AG10803 (cell line): ENCODE measurements at places on chromosomes 12 and 14.

DNA sequence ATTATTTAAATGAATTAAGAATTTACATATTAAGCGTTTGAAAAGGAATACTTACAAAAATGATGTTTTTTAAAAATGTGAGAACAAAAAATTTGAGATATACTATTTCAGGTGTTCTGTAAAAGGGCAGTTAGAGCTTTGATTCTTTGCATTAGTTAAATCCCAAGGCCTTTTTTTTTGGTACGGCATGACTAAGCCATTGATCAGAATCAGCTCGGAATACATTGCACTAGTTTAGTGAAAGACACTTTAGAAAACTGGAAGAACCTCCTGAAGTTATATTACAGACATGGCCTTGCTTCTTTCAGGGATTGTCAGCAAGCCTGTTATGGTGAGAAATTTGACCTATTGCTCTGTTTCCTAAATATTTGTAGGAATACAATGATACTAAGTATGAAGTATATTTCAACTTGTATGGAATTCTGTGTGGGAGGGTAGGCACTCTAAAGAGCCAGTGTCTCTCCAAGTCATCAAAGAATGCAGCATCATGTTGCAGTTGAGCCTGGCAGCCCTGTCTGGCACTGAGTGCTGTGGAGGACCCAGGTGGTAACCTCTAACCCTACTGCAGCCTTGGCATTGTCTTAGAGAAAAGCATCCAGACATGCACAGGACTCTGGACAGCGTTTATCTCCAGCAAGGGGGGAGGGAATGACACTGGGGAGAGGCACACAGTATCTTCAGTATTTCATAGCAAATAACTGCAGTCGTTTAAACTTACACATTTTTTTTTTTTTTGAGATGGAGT, 1.5 kb downstream of the KLC1 start:
- DNase-seq: no peak

DNA sequence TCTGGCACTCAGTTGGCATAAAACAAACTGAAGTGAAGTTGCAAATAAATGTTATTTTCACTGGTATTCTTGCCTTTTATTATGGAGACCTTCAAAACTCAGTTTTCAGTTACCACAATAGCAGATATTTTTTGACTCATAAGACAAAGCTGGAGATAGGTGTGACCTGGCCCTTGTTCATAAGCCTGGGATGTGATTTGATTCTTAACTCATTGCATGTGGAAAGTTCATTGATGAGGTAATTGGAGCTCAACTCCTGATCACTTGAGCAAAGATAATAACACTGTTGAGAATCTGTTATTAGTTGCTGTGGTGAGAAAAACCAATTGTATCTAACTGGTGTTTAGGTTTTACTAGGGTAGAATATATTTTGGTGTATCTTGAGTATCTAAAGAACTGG, 105.1 kb downstream of the AEBP2 start:
- DNase-seq: no peak

GRCh38 chr14:81991998-81992397, 458.3 kb upstream of the SEL1L start:
- no peak for DNase-seq

GRCh38 chr14:50410921-50411320, 14.2 kb upstream of the CDKL1 start:
- peak; percentile 91 for DNase-seq

- DNase-seq: no peak
Measured at GRCh38 chr14:68894802-68895703, 84.0 kb downstream of the ACTN1 start.

- no peak for DNase-seq
Measured at GRCh38 chr14:31837031-31837430, 240.1 kb upstream of the ARHGAP5 start.

DNA sequence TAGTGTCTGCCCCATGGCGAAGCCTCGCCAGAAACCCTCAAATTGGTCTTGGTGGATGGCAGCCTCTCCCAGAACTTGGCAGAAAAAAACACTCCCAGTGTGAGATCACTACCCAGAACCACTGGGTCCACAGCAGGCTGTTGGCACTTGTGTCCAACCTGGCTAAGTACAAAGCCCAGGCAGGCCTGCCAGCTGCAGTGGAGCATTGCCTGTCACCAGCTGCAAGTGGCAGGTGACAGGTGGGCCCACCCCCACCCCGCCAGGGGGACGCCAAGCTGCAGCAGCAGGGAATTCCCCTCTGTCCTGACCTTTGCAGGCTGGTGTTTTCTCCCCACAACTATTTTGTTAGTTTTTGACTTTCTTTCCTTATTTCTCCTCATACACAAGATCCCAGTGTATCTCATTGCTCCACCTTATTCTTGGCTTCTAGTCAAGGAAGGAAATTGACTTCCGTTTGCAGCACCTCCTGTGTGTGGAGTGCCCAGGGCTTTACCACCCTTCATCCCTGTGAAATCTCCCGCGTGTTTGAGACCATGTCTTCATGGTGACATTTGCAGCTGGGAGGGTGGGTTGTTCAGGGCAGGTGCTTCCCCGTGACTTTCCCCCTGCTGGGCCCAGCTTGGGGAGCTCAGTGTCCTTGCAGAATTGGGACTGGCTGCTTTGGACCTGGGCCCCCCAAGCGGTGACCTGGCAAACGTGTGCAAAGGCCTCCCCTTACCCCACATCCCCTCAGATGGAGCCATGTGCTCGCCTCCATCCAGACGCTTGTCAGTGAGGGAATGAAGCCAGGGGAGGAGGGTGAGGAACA, 73.8 kb upstream of the RIN3 start:
- no peak for DNase-seq

DNA sequence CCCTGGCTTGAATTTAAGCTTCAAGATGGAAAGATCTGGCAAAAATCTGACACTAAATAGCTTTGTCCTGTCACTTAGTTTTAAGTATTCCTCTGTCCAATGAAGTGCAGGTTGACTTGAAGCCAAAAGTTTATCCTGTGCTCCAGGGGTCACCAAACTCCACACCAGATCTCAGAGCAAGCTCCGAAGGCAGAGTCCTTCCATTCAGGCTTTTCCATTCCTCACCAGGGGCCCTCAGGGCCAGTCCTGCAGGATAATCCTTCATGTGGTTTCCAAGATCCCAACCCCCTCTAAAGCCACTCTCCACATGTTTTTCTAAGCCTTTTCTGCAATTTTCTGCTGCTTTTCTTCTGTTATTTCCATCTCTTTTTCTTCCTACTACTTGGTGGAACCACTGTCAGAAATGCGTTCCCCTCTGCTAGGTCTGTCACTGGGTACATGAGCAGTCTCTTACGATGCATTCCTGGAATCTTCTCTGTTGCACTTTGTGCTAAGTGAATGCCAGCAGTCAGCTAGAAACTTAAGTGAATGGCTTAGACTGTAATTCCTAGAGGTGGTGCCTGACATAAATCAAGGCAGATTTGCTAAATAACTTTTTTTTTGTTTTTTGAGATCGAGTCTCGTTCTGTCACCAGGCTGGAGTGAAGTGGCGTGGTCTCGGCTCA, 251.4 kb downstream of the MSRB3 start:
- DNase-seq: no peak

DNA sequence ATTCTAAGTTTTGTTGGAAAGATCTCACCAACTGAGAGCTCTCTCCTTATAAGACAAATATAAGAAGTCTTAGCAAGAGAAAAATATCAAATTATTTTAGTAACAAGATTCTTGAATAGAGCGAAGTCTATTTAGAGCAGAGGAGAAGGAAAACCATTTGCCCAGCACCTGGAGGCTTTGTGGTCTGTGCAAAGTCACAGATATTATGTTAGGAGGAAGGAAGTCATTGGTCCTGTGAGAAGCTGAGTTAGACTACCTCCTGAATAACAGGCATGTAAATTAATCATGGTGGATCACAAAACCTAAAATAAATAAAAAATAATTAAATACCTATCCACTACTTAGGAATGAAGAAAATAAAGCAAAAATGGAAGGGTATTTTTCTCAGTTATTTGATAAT, 38.4 kb upstream of the ATXN7L3B start:
- DNase-seq: no peak

DNA sequence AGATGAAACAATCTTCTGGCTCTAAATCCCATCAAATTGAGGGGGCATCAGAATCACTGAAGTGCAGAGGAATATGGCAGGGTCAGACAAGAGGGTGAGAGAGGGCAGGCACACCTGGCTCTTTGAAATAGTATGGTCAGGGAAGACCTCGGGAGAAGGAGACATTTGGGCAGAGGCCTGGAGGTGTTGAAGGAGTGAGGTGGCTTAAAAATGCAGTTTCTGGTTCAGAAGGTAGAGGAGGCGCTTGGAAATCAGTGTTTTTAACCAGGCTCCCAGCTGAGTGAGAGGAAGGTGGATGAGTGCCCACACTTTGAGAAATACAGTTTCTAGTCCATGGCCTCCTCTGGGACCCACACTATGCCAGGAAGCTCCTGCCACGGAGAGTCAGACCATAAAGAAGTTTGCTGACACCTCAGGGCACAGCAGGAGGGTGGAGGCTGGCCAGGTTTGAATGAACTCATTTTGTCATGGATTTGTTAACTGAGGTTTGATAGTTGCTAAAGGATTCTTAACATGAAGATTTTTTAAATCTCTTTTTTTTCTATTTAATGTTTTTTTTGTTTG, 20.1 kb downstream of the NID2 start:
- peak; percentile 70 for DNase-seq

- peak; percentile 29 for DNase-seq
Measured at GRCh38 chr12:91367234-91367849, 184.7 kb upstream of the DCN start.

GRCh38 chr12:57241402-57242310, 9.3 kb downstream of the STAC3 start:
- DNase-seq: no peak

DNA sequence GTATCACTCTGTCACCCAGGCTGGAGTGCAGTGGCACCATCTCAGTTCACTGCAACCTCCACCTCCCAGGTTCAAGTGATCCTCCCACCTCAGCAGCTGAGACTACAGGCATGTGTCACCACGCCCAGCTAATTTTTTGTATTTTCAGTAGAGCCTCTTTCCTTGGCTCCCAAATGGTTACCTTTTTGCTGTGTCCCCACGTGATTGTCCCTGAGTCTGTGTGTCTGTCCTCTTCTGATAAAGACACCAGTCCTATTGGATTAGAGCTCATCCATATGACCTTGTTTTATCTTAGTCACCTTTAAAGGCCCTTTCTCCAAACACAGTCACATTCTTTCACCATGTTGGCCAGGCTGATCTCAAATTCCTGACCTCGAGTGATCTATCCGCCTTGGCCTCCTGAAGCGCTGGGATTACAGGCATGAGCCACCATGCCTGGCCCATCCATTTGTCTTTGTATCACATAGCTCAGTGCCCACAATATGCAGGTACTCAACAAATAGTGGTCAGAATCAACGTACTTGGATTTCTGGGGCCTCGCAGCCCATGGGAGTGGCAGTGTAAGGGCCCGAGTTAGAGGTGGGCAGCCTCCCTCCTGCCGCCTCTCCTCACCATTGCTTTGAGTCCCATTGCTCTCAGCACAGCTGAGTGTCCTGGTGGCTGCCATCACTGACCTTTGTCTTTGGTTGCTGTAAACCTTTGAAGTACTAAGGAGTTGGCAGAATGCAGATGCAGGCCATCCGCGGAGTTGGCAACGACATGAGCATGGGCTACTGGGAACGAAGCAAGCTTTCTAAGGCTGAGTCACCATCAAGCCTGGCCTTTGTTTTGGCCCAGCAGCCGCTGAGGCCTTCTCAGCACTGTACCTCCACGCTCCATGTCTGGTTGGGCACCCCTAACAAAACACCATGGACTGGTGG, 9.3 kb downstream of the TPCN1 start:
- DNase-seq: no peak

DNA sequence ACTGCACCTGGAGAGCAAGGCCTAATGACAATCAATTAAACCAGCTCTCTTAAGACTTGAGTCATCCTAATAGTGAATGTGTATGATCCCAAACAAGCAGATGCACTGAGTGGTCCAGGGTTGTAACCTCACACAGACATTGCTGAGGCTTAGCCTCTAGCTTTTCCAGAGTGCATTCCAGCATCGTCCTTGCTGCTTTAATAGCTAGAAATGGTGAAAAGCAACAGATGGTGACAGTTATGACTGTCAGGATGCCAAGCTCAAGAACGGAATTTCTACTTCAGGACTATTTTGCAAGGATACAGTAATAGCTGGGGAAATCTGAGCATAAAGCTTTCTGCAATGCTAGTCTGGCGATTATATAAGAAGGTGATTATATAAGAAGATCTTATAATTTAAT, 34.6 kb downstream of the PTPRR start:
- DNase-seq: peak; percentile 49

- DNase-seq: no peak
Measured at GRCh38 chr14:74893614-74894091, 11.9 kb downstream of the DLST start.

GRCh38 chr14:47040550-47040949, 389.0 kb upstream of the RPL10L start:
- DNase-seq: no peak

GRCh38 chr12:14454098-14454907, 88.8 kb downstream of the ATF7IP start:
- peak; percentile 30 for DNase-seq

DNA sequence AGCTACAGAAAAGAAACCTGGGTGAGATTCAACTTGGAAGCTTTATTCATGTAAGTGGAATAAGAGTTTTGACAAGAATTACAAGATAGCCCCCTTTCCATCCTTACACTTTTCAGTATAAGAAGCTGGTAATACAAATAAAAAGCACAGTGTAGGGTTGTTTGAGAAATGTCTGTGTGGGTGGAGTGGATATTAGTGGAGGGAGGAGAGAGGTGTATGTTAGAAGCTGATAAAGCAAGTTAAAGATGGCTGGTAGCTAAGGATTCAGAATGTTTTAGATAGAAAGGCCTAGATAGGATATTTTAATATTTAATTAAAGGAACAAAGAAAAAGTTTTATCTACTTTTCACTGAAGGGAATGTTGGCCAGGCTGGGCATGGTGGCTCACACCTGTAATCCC, 12.5 kb downstream of the CFAP54 start:
- DNase-seq: no peak

GRCh38 chr14:42190744-42191143, 584.1 kb downstream of the LRFN5 start:
- no peak for DNase-seq

GRCh38 chr12:30461026-30461615, 234.5 kb downstream of the IPO8 start:
- DNase-seq: no peak

GRCh38 chr12:79063258-79063657, 198.7 kb downstream of the SYT1 start:
- DNase-seq: no peak

DNA sequence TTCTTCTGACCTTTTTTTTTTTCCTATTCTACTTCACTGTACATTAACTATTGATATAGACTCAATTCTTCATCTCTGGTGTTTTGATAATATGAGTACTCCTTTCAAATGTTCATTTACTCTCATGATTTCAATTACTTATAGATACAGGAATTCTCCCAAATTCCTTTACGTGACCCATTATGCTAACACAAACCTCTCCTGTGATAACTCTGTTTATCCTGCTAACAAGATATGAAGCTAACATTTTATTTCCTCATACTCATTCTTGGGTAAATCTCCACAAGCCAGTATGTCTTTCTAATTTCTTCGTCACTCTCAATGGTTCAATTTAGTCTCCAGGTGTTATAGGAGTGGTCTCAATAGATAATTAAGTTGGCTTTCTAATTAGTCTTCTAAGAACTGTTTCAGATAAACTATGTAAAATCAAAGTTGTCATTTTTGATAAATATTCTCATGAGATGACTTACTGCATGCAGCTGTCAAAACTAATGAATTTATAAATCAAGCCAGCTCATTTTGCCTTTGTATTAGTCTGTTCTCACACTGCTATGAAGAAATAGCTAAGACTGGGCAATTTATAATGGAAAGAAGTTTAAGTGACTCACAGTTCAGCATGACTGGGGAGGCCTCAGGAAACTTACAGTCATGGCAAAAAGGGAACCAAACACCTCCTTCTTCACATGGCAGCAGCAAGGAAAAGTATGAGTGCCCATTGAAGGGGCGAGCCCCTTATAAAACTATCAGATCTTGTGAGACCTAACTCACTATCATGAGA, 130.6 kb upstream of the MYF6 start:
- DNase-seq: no peak
